ENCODE measurements at places on chromosomes 1 and 21. TPM values are rescaled to one million over a fixed set of nuclear protein-coding genes. Genes with fewer than 3 reads are reported as not detected.
A peak's percentile ranks its signal among the peaks of the same experiment; 100 is the strongest.

GRCh38 chr1:230240446-230241086, 173.5 kb downstream of the GALNT2 start:
- no peak for DNase-seq

GRCh38 chr1:220894924-220895256, 15.6 kb downstream of the HLX start:
- no peak for DNase-seq

DNA sequence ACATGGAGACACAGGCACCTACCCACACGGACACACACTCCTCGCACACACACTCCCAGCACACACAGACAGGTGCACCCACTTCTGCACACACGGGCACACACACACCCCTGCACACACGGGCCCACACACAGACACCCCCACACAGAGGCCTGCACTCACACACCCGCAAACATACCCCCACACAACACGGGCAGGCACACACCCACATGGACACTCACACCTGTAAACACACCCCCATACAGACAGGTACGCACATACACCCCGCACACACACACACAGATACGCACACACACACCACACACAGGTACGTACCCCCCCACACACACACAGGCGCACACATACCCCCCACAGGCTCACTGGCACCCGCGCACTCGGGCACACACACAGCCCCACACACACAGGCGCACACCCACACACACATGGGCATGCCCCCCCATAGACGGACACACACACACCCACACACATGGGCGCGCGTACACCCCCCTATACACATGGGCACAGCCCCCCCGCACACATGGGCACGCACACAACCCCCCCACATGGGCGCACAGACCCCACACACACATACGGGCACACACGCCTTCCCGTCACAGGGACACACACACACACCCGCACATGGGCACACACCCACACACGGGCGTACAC, 6.1 kb downstream of the ATAD3A start:
- DNase-seq = no peak

GRCh38 chr1:181102841-181103240, 14.3 kb downstream of the IER5 start:
- DNase-seq = no peak

- DNase-seq = no peak
These were observed 50.2 kb upstream of the LRP8 start for GRCh38 chr1:53378061-53378460.

GRCh38 chr1:219812086-219812485, 116.3 kb downstream of the SLC30A10 start:
- no peak for DNase-seq

DNA sequence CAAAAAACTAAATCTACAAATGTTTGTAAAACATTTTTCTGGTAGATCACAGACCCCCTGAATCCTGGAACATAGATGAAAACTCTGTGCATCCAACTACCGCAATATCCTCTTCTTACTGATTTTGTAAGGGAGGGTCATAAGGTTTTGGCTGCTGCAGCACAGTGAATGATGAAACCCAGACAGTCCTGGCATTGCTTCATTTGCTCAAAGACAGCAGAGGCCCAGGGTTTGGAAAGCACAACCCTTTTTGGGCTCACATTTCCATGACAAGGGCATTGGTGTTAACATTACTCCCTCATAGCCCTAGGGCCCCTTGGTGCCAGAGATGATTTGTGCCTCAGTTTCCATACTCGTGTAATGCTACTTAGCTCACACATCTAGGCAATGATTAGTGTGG, 51.2 kb downstream of the PLXNA2 start:
- DNase-seq = peak; percentile 75

KIF21B gene
- 9.5 TPM for total RNA-seq

KCNK2 gene
- total RNA-seq = 5.7 TPM

FCGR1A gene
- total RNA-seq = not detected
